ENCODE measurements at places on chromosomes 3 and 15.

DNA sequence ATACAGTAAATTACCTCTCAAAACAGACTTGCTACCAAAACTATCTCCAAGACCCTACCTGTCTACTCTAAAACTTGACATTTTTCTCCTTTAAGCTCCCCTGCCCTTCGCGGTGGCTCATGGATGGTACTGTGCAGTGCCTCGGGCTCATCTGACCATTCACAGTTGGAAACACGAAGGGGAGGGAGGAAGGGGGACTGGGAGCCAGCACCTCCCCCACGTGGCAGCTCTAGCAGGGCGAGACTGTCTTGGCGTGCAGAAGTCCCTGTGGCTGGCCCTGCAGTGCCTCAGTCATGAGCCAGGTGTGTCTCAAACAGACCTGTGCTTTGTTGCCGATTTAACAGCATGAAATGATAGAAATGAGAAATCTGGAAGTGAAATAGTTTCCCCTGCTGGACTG, 372.0 kb downstream of the GABRG3 start:
- DNase-seq: no peak

DNA sequence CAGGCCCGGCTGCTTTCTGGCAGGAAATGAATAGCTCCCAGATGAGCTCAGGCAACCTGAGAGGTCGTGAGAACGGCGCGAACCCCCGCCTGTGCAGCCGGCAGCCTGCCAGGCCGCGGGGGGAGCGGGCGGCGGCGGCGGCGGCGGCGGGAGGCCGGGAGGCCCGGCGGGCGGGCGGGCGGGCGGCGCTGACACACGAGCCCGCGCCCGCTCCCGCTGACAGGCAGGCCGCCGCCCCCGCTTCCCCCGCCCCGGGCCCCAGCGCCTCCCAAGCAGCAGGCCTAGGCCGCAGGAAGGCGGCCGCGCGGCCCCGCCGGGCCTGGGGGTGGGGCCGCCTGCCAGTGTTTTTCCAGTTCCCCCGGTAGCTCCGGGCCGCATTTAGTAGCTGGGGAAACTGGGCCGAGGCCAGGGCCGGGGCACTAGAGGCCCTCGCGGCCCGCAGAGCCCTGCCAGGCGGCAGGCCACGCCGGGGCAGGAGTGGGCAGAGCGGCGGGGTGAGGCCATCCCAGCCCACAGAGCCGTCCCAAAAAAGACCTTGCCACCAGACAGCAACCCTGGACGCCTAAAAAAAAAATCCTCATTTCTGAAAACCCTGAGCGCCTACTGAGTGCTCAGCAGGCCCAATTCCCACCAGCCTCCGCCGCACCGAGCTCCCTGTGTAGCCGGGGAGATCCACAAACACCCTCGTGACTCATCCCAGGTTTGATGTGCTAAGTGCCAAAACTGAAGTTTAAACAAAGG, 5.6 kb downstream of the HES1 start:
- DNase-seq: peak; percentile 37

GRCh38 chr3:21159543-21159906, 591.5 kb downstream of the ZNF385D start:
- no peak for DNase-seq

GRCh38 chr3:172622916-172623700, 87.8 kb downstream of the NCEH1 start:
- DNase-seq: no peak

- no peak for DNase-seq
These were observed 6.6 kb upstream of the CCNL1 start for GRCh38 chr3:157166561-157166960.

DNA sequence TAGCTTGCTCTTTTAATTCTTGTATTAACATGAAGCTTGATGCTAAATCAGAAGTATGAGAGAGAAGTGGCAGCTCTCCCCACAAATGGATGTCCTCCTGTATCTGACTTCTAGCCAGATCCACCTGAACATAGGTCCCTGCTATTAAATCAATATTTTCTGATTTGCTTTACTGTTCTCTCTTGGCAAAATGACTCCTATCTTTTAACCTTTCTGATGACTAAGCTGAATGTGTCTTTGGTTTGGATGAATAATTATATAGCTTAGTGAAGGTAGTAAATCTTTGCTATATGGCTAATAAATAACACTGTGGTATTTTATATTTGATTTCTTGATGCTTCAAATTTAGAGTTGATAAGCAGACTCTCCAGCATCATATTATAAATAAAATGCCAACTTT, 28.3 kb upstream of the ARL14 start:
- no peak for DNase-seq

- no peak for DNase-seq
These were observed 35.0 kb upstream of the ARID3B start for GRCh38 chr15:74505837-74506514.

- DNase-seq: no peak
These were observed 32.7 kb downstream of the ARL14 start for GRCh38 chr3:160709477-160710182.

DNA sequence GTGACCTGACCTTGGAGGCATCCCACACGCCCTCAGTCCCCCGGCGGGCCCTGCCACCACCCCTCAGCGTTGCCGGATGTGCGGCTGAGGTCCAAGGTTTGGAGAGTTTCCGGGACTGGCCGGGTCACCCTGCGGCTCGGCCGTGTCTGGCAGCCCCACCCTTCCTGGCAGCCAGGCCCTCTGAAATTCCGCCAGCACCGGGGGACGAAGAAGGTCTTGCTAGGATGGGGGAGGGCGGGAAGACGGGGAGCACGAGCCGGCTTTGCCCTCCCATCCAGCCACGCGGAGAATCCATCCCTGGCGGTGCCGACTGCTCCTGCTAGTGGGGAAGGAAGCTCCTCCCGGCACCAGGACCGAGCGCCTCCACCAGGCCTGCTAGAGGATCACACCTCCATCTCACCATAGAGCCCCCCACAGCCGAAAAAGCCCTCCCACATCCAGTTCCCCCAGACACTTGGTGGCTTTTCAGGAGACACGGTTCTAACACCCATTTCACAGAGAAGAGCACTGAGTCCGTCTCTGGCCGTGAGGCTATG, 81.5 kb downstream of the CPN2 start:
- DNase-seq: no peak

DNA sequence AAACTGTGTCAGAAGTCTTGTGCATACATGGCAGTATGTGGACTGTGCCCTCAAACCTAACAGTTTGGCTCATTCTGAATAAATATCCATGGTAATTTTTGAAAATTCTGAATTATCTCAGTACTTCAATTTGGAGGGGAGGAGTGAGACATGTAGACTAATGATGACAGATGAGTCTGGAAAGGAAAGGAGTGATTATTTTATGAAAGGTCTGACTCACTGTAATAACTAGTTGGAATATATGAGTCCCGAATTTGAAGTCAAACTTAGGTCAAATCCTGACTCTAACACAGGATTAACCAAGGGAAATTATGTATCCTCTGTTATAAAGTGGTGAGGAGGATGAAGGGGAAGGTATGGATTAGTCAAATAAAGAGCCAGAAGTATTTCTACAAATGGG, 38.6 kb downstream of the SUCNR1 start:
- DNase-seq: no peak

DNA sequence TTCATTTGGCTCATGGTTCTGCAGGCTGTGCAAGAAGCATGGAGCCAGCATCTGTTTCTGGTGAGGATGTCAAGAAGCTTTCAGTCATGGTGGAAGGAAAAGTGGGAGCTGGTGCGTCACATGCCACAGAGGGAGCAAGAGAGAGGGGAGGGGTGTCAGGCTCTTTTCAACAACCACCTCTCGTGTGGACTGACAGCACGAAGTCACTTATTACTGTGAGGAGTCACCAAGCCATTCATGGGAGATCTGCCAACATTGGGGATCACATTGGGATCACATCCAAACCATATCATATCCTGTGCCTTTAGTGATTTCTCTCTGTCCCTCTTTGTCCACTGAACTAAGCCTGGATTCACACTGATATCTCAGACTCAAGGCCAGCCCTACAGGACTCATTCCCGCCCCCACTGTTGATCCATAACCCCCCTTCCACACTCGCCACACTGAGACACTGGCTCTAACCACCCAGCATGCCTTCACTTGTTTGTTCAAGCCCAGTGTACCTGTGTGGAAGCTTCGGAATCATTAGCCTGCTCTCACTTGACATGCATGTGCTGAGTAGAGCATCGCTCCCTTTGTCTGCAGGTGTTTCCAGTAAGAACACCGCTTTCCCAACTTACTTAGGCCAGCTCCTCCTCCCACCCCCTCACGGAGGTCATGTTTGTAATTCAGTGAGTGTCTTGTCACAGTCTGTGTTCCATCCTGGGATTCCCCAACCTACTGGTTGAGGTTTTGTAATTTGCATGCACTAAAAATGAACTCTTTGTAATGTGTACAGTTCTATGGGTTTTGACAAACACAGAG, 132.2 kb downstream of the KLF13 start:
- no peak for DNase-seq

DNA sequence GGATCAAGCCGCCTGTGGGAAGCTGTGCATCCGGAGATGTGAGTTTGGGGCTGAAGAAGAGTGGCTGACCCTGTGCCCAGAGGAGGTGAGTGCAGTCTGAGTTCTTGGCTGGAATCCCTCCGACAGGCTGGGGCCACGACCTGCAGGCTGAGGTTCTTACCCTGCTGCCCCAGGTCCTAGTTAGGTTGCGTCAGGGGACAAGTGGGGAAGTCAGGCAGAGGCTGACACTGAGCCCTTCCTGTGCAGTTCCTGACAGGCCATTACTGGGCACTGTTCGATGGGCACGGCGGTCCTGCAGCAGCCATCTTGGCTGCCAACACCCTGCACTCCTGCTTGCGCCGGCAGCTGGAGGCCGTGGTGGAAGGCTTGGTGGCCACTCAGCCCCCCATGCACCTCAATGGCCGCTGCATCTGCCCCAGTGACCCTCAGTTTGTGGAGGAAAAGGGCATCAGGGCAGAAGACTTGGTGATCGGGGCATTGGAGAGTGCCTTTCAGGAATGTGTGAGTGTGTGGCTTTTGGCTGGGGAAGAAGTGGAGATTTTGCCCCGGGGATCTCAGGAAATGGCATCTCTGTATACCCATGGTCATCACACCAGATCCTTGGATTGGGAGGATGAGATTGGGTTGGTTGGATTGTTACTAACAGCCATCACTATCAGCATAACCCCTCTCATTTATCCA, 1.3 kb downstream of the PPM1M start:
- DNase-seq: no peak

- DNase-seq: no peak
These were observed 607 bp upstream of the PPP1R14D start for GRCh38 chr15:40829115-40829514.

GRCh38 chr3:159770998-159771397, 217.6 kb upstream of the IL12A start:
- no peak for DNase-seq

- no peak for DNase-seq
These were observed 7.4 kb downstream of the TRANK1 start for GRCh38 chr3:36937492-36937891.

DNA sequence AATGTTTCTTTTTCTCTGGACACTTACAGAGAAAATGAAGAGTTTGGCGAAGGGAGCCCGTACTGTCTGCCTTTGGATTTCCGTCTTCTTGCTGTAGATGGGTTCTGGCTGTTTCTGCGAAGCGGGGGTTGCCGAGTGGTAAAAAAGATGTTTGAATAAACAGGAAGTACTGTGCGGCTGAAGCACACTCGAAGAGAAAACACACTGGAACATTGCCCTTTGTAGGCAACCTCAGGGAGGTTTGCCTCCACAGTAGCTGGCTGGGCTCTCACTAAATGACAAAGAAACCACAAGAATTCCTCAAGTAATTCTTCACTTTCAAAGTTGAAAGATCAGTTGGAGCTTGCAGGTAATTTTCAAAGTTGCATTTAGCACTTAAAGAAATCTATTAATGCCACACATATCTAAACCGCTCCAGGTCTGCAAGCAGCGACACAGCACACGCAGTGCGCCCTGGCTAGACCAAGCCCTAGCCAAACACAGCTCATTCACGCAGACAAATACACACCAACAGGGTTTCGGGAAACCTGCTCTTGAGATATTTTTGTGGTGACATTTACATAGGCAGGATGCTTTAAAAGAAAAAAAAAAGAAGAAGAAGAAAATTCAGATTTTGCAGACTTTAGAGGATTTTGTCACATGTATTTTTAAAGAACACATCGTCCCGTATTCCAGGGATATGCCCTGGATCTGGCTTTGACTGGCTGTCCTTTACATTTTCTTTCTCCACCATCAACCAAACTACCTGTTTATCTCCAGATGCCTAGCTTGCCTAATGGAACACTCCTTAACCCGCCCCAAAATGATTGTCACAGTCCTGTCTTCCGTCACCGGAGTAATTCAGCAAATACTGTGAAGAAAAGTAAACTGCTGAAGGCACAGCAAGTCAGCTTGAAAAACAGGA, 452.8 kb downstream of the FOXP1 start:
- DNase-seq: peak; percentile 94

DNA sequence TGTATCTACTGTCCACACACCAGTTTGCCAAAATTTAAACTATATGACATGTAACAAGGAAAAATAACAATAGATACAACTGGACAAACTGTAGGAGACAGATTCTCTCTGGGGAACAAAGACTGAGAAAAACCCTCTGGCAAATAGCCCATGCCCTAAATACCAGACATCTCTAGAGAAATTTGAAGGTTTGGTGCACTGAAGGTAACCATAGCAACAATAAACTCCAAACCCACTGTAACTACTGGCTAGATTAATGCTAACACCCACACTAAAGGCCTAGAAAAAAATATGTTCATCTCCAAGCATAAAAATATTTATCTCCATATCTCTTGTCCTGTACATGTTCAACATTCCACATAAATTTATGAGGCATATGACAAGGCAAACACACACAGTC, 267.1 kb downstream of the STXBP5L start:
- DNase-seq: no peak

DNA sequence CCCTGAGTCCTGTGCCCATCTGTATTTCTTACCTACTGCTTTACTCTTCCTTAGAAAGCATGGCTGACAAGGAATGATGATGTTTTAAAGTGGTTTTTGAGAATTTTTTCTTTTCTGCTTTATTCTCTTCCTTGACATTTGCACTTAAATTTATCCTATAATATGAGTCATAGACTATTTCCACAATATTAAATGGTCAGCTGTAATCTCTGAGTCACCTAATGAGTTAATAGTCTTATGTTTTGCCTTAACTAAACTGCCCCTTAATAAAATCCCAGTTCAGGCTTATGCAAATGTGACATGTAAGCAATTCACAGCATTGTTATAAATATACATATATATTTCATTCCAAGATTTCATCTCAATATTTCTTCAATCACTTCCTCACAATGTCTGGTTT, 23.8 kb downstream of the MEIS2 start:
- DNase-seq: no peak

- DNase-seq: peak; percentile 31
These were observed 82.8 kb downstream of the SMAD3 start for GRCh38 chr15:67148196-67148701.

DNA sequence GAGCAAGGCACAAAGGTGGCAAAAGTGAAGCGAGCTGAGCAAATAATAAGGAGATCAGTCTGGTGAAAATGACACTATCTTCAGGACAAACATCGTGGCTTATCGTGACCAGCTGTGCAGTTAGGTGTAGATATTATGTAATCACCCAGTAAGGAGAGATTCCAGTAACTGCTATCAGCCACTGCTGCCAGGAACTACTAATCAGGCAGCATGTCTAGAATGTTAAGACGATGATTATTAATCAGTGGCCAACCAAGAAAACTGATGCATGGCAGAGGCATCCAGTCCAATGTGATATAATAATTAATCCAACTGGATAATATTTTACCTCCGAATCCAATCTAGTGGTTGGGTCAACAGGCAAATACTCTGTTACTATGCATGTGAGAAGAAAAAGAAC, 252.7 kb upstream of the ZPLD1 start:
- DNase-seq: no peak

GRCh38 chr15:33612721-33613304, 302.0 kb downstream of the RYR3 start:
- DNase-seq: no peak

- DNase-seq: no peak
These were observed 192.6 kb downstream of the MEX3B start for GRCh38 chr15:81853150-81853748.

Data from bone marrow (tissue), 2 donors.